Mesenchymal stem cell (in vitro differentiated cells and primary cell): ENCODE measurements at places on chromosomes 11 and 22.

- DNase-seq: peak; percentile 66
These were observed 55.3 kb upstream of the CCDC188 start for GRCh38 chr22:20205964-20206708.

- DNase-seq: no peak
These were observed 186.0 kb upstream of the ANO5 start for GRCh38 chr11:22006901-22007300.

GRCh38 chr11:69922015-69922595 lies 102.9 kb upstream of the FGF3 start:
- no peak for DNase-seq

- DNase-seq: no peak
These were observed 111.3 kb downstream of the PLEKHA7 start for GRCh38 chr11:16902781-16903378.

DNA sequence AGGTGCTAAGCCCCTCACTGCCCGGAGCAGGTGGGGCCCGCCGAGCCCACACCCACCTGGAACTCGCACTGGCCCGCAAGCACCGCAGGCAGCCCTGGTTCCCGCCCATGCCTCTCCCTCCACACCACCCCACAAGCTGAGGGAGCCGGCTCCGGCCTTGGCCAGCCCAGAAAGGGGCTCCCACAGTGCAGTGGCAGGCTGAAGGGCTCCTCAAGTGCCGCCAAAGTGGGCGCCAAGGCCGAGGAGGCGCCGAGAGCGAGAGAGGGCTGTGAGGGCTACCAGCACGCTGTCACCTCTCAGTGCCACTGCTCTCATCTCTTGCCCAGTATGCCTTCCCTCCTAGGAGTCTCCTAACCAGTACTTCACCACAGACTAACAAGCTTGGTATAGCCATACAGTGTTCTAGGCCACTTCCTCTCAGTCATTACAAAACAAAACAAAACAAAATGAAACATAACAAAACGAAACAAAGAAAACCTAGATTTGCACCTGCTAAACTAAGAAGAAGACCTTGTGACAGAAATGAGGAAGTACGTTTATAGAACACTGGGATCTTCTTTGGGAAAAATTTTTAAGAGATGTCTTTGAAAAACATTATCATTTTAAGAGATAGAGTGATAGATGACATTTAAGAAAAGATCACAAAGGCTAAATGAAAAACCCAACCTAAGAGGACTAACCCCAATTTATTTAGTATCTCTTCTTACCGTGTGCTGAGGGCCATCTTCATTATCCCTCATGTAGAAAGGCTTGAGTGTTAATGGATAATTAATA lies 47.7 kb upstream of the GAB2 start:
- DNase-seq: no peak

- DNase-seq: no peak
These were observed 15.1 kb downstream of the MYEOV start for GRCh38 chr11:69308936-69309615.

DNA sequence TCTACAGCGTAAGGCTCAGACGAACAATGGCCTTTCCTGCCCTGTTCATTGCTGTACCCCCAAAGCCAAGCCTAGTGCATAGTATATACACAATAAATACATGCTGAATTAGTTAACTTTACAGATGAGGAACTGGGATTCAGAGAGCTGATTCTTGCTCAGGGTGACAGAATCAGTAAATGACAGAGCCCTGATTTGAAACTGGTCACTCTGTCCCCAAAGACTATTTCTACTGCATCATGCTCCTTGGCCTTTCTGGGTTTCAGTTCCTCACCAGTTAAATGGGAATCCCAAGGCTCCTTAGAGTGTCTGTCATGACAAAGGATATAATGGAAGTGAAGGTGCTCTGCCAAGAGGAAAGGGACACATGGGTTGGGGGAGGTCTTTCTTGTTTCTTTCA lies 50.5 kb upstream of the TSKU start:
- no peak for DNase-seq

DNA sequence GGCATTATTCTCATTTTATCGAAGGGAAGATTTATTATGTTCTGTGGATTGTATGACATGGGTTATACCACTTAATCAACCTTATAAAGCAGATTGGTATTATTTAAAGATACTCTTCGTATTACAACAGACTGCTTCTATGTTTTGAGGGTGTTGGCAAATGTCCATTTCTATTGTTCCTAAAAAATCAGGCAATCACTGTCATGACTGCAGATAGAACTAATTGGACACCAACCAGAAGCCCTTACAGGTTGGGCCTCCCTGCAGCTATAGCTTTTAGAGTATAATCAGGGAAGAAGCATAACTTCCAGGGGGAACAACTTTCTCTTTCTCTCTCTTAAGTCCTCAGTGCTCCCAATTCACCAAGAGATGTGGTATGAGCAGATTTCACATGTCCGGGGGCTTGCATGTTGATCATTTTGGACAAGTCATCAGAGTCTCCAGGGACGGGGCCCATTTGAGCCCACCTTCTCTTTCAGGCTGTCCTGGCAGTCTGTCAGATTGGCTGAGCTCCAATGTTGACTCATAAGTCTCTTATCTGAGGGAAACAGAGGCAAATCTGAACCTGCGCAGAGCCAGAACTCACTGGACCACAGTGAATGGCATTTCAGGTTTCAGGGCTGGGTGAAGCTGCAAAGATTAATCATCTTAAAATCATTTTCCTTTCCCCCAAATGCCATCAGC lies 264.0 kb upstream of the CCDC90B start:
- DNase-seq: no peak

GRCh38 chr11:57972013-57972367 lies 51.7 kb upstream of the OR9Q1 start:
- DNase-seq: no peak
